Epithelial cell of umbilical artery (primary cell): ENCODE measurements at places on chromosomes 7 and 10. TPM values are rescaled to one million over a fixed set of nuclear protein-coding genes. Genes with fewer than 3 reads are reported as not detected.

LRRC4 gene
- 0.32 and 0.61 TPM in 2 replicates for total RNA-seq

INTS1 gene
- total RNA-seq = 29.2 TPM in 2 replicates

GPR26 gene
- not detected in 2 replicates for total RNA-seq

OPN1SW gene
- not detected in 2 replicates for total RNA-seq

PDLIM1 gene
- total RNA-seq = 20.1 and 32.7 TPM in 2 replicates

NOD1 gene
- 17.9 and 19.2 TPM in 2 replicates for total RNA-seq

ASB13 gene
- 6.5 and 11.4 TPM in 2 replicates for total RNA-seq
